Central memory CD8-positive, alpha-beta T cell (primary cell): ENCODE measurements at places on chromosomes 7 and 10.
A peak's percentile ranks its signal among the peaks of the same experiment; 100 is the strongest.

GRCh38 chr10:137031-137430 is 1.8 kb downstream of the ZMYND11 start:
- H3K4me3 ChIP-seq: peak overlapping the region; percentile 83
- peak overlapping the region; percentile 65 for H3K27ac ChIP-seq
- H3K4me1 ChIP-seq: peaks cover 45% of the 10 kb centered on the region
- peak; percentile 19 for DNase-seq

DNA sequence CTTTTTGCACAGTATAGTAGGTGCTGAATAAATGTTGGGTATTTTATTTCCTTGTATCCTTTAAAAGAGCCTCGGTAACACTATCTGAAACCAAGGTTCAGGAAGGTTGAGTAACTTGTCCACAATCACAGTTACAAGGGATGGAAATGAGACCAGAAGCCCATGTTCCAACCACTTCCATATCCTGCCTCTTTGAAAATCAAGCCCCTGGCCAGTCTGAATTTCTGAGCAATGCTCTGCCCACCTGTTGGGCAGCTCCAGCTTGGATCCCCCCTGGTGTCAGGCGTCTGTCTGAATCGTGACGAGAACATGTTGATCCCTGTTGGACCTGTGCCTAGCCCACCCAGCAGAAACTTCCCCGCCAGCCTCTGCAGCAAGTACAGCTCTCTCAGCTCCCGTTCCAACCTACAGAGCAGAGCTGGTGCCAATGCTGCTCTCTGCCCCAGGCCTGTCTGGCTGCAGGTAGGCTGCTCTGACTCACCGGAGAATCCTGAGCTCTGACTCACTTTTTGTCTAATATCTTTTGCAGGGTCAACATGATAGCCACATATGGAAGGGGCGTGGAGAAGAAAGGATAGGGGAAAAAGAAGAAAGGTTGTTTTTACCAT is 595.5 kb downstream of the INHBA start:
- no peaks in the 10 kb centered on the region for H3K4me1 ChIP-seq
- no peak overlapping the region for H3K4me3 ChIP-seq
- DNase-seq: no peak
- no peak overlapping the region for H3K27ac ChIP-seq
- H3K27me3 ChIP-seq: no peaks in the 10 kb centered on the region

- H3K36me3 ChIP-seq: peaks cover 10% of the 10 kb centered on the region
- H3K4me1 ChIP-seq: peaks cover 40% of the 10 kb centered on the region
- H3K4me3 ChIP-seq: no peak overlapping the region
- no peaks in the 10 kb centered on the region for H3K27me3 ChIP-seq
- DNase-seq: no peak
Measured at GRCh38 chr7:2717293-2718261, 29.6 kb downstream of the AMZ1 start.

GRCh38 chr10:110629680-110630191 is 14.4 kb upstream of the RBM20 start:
- H3K36me3 ChIP-seq: no peaks in the 10 kb centered on the region
- H3K4me3 ChIP-seq: no peak overlapping the region
- H3K4me1 ChIP-seq: no peaks in the 10 kb centered on the region
- peaks cover 17% of the 10 kb centered on the region for H3K27me3 ChIP-seq
- no peak for DNase-seq
- H3K27ac ChIP-seq: no peak overlapping the region

GRCh38 chr10:26423722-26424121 is 14.4 kb upstream of the APBB1IP start:
- H3K27ac ChIP-seq: no peak overlapping the region
- no peaks in the 10 kb centered on the region for H3K36me3 ChIP-seq
- H3K4me3 ChIP-seq: no peak overlapping the region
- H3K4me1 ChIP-seq: peaks cover 4% of the 10 kb centered on the region
- no peak for DNase-seq

GRCh38 chr7:143514995-143515735 is 37.5 kb downstream of the TAS2R41 start:
- H3K4me1 ChIP-seq: no peaks in the 10 kb centered on the region
- H3K27me3 ChIP-seq: peaks cover 59% of the 10 kb centered on the region
- H3K36me3 ChIP-seq: no peaks in the 10 kb centered on the region
- H3K4me3 ChIP-seq: no peak overlapping the region
- H3K27ac ChIP-seq: no peak overlapping the region

DNA sequence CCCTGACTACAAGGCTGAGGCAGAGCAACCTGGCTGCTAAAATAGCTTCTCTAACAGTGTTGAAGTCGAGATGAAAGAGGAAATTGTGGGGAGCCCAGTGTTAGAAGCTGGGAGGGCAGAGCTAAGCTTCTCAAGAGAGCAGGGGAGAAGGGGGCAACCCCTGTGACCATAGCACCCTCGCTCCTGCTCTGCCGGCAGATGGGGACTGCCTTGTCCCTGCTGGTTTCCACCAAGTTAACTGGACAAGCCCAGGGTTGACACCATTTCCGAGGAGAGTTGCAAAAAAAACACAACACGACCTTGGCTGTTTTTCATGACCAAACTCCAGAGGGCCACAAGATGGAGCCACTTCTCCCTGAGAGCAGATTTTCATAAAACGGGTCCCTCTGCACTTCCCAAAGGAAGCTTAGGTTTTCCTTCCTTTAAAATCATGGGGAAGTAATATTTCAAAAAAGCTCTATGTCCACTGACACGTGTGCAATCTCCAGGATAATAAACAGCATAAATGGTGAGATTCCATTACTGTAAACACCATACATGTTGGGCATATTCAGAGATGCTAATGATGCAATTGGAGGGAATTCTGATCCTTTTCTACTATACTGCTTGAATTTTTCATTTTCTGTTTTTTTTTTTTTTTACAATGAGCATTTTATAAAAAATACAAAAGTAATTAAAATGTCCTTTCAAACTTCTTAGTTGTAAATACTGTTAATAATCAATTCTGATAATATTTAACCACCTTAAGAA is 140.4 kb downstream of the PIP4K2A start:
- H3K4me1 ChIP-seq: peaks cover 69% of the 10 kb centered on the region
- peaks cover 70% of the 10 kb centered on the region for H3K36me3 ChIP-seq
- no peaks in the 10 kb centered on the region for H3K27me3 ChIP-seq
